Activated T-cell treated with anti-CD3 and anti-CD28 coated beads for 24 hours (primary cell): ENCODE measurements at places on chromosomes 6 and 20.

DNA sequence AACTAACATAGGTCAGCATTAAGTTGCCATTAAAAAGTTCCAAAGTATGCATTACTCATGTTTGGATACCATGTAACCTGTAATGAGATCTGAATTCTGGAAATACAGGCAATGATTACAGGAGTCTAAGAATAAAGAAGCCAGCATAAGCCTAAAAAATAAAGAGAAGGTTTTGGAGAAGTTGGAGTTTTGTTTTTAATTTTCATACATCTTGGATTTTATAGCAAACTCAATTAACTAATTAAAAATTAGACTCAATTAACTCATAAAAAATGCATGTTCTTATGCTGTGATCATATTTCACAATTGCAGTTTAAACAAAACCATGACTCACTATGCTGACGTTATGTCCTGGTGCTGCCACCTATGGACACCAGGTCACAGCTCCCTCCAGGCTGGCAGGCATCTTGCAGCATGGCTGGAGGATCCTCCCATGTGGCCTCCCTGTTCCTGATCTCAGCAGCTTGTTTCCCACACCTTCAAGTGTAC lies 648.8 kb upstream of the AGPAT4 start:
- DNase-seq, result no peak

- DNase-seq, result no peak
Measured at GRCh38 chr20:40329321-40329720, 359.7 kb downstream of the MAFB start.

DNA sequence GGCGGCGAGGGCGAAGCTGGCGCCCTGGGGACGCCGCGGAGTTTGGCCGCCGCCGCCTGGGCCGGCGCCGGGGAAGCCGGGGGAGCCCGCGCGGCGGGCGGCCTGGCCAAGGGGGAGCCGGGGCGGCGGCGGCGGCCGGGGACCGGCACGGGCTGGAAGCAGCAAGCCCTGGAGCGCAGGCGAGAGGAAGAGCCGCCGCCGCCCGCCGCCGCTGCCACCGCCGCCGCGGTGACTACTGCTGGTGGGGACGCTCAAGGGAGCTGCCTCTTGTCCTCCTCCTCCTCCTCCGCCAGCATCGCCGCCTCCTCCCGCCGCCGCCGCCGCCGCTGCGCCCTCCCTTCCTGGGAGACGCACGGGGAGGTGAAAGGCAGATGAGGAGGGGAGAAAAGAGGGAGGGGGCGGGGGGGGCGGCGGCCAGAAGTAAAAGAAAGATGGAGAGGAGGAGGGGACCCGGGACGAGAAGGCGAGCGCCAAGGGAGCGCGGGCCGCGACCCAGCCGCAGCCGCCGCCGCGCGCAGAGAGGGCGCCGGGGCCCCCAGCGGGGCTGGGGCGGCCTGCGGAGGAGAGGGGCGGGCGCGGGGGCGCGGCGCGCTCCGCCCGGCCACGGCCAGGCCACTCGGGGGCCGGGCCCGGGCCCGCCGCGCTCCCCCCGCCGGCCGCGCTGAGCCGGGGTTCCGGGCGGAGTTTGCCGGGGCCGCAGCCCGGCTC lies 846 bp downstream of the PDE10A start:
- no peak for DNase-seq

DNA sequence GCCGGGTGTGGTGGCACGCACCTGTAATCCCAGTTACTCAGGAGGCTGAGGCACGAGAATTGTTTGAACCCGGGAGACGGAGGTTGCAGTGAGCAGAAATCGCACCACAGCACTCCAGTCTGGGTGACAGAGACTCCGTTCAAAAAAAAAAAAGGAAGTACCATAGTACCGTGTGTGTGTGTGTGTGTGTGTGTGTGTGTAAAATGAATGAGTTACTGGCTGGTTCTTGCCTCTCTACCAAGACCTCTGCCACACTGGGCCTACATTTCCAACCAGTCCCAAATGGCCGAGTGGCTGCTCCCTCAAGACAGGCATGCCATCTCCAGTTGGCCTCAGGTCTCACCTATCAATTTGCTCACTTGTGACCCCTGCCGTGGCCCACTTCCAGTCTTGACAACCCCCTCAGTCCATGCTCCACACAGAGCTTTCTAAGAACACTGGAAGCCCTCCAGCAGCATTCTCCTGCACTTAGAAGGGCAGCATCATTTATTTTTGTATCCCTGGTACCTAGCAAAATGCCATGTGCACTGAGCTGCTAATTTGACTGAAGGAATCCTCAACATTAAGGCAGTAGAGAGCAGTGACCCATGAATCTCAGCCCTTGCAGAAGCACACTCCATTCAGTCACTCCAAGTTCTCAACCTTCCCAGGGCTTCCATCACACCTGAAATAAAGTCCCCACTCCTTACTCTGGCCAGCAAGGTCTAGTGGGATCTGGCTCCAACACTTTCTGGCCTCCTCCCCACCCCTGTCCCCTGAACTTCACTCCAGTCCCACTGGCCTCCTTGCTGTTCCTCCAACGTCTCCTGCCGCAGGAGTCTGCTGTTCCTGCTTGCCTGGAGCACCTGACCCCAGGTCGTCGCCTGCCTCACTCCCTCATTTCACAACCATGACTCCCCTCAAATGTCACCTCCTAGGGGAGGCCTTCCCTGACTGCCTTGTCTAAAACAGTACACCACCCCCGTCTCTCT lies 29.9 kb downstream of the COX4I2 start:
- no peak for DNase-seq

DNA sequence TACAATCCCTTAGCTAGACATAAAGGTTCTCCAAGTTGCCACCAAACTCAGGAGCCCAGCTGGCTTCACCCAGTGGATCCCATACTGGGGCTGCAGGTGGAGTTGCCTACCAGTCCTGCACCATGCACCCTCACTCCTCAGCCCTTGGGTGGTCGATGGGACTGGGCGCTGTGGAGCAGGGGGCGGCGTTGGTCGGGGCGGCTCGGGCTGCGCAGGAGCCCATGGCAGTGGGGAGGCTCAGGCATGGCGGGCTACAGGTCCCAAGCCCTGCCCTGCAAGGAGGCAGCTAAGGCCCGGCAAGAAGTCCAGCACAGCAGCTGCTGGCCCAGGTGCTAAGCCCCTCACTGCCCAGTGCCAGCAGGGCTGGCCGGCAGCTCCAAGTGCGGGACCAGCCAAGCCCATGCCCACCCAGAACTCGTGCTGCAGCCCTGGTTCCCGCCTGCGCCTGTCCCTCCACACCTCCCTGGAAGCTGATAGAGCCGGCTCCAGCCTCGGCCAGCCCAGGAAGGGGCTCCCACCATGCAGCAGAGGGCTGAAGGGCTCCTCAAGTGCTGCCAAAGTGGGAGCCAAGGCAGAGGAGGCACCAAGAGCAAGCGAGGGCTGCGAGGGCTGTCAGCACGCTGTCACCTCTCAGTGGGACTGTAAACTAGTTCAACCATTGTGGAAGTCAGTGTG lies 912.1 kb downstream of the PHF3 start:
- no peak for DNase-seq

- peak; percentile 27 for DNase-seq
Measured at GRCh38 chr20:36093025-36093803, 61.3 kb upstream of the EPB41L1 start.

DNA sequence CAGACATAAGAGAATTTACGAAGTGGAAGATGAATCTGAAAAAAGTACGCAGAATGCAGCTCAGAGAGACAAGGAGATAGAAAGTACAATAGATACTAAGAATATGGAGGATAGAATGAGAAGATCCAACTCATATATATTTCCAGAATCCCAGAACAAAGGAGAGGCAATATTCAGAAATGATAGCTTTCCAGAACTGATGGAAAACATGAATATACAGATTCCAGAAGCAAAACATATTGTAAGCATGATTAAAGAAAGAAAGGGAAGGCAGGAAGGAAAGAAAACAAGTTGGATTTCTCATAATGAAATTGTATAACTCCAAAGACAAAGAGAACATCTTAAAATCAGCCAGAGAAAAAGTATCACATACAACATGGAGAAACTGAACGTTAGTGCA lies 22.9 kb downstream of the GFRA4 start:
- no peak for DNase-seq

DNA sequence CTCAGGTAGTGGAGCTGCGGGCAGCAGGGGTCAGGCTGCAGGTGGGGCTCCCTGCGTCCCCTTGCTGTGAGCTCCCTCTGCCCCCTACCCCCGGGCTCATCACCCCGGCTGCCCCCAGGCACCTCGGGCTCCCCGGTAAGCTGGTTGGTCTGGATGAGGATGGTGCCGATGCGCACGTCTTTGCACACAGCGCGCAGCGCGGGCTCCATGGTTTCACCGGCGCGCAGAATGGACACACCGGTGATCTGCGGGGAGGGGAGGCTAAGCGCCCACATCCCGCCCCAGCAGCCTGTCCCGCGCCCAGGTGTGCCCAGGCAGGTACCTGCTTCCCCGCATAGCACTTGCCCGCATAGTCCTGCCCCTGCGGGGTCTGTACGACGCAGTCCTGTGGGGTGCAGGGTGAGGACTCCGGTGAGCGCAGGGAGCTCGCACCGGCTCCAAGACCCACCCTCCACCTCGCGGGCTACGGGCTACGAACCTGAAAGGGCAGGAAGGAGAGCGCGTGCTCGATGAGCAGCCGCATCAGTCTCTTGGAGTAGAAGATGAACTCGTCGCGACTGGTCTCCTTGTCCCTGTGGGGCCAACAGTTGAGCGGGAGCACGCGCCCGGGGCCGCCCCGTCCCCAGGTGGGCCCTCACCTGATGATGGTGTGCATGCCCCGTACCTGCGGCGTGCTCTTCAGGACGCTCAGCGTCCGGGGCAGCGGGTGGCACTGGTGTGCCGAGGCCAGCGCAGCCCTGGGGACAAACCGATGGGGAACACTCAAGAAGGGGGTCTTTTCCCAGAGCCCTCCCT lies 15.5 kb downstream of the UCKL1 start:
- DNase-seq, result no peak

GRCh38 chr6:92354270-92354829 lies 1065.0 kb downstream of the EPHA7 start:
- no peak for DNase-seq

DNA sequence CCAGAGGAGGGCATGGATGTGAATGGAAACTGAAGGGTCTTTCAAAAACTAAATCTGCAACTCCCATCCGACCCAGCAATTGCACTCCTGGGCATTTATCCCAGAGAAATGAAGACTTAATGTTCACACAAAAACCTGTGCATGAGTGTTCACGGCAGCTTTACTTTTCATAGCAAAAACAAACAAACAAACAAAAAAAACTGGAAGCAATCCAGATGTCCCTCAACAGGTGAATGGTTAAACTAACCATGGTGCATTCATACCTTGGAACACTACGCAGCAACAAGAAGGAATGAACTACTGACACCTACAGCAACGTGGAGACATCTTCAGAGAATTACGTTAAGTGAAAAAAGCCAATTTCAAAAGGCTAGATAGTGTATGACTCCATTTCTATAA lies 32.2 kb downstream of the PMEPA1 start:
- DNase-seq, result no peak

DNA sequence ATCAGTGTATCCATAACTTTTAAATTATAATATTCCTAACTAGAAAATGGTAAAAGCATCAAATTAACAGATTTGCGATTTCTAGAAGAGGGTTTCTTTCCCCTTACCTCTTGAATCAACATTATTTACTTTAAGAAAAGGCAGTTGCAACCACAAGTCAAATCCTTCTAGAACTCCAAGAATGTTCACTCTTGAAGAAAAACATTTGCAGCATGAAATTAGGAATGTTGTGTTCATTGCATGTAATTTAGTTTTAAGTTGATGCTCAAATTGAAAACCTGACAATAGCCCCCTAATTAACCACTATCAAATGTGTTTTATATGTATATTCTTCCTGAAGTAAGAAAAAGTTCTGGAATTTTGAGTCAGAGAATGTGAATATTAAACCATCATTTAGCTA lies 2.3 kb upstream of the REV3L start:
- DNase-seq, result no peak
